ENCODE measurements at places on chromosomes 4 and X. TPM values are rescaled to one million over a fixed set of nuclear protein-coding genes. Genes with fewer than 3 reads are reported as not detected.

Gene UGT2A1
- not detected for total RNA-seq

DNA sequence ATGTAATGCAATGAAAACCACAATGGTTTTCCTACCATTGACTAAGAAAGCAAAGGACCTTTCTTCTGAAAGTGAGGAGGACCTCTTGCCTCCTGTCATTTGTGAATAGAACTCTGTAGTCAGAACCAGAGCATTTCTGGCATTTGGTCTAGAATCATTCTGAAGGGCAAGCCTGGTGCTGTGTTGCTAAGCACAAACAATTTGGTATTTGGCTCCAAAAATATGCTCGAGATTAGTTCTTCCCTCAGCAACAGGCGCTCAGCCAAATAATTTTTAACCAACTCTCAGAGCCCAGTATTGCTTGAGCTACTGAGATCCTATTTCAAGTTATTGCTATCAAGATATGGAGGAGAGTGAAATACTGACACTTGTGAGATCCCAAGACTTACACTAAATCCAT is 71.0 kb downstream of the SNCA start:
- DNase-seq: no peak
- H3K4me1 ChIP-seq: no peaks in the 10 kb centered on the region
- H3K4me3 ChIP-seq: no peak overlapping the region

DNA sequence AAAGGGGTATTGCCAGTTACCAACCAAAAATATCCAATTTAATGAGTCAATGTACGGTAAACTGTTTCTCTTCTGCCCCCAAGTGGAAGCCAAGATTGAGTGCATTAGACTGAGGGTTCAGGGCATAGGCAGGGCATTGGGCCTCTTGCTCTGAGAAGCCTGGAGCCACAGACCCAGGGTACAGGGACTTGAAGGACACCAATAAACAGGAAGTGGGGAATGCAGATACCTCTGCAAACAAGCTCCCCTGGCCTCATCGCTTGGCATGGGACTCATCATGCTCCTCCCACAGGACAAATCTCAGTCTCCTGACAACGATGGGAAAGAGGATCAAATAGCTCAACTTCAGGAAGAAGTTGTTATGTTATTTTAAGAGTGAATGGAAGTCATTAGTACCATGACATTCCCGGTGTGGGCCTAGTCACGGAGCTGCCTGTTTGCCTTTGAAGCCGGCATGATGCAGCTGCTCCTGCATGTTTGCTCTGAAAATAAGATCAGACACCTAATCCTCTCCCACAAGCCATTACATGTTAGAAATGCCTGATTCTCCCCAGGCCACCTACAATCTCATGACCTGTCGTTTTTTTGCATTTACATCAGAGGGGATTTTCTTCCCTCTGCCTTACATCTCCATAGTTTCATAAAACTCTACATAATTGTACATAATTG is 224.2 kb downstream of the RCHY1 start:
- H3K36me3 ChIP-seq: no peaks in the 10 kb centered on the region
- no peaks in the 10 kb centered on the region for H3K27me3 ChIP-seq
- no peaks in the 10 kb centered on the region for H3K4me1 ChIP-seq
- no peak overlapping the region for H3K4me3 ChIP-seq
- DNase-seq: no peak
- H3K27ac ChIP-seq: no peak overlapping the region

- H3K4me1 ChIP-seq: peaks cover 33% of the 10 kb centered on the region
- DNase-seq: no peak
- H3K36me3 ChIP-seq: no peaks in the 10 kb centered on the region
- H3K27ac ChIP-seq: peak overlapping the region; percentile 35
- H3K27me3 ChIP-seq: no peaks in the 10 kb centered on the region
These were observed 154.4 kb upstream of the RPL34 start for GRCh38 chr4:108465886-108466500.

GRCh38 chr4:612052-612748 is 13.2 kb upstream of the PDE6B start:
- H3K4me3 ChIP-seq: no peak overlapping the region
- DNase-seq: no peak
- peaks cover 17% of the 10 kb centered on the region for H3K27me3 ChIP-seq
- no peaks in the 10 kb centered on the region for H3K36me3 ChIP-seq

- DNase-seq: no peak
- H3K36me3 ChIP-seq: no peaks in the 10 kb centered on the region
- H3K27ac ChIP-seq: no peak overlapping the region
- H3K27me3 ChIP-seq: no peaks in the 10 kb centered on the region
These were observed 67.2 kb upstream of the BRWD3 start for GRCh38 chrX:80876877-80877276.

DNA sequence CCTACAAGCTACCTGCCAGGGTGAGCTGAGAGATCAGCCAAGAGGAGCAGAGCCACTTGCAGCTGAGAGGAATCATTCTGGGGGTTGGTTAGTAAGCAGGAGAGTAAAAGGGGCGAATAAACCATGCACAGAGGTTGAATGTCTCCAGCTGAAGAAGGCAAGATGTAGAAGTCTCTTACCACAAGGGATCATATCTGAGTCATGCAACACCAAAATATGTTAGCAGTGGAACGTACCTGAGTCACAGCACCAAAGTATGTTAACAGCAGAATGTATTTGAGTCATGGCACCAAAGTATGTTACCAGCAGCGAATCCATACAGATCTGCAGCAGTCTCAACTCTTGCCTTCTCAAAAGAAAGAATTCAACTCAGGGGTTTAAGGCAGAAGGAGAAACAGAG is 29.9 kb downstream of the C4orf51 start:
- no peak overlapping the region for H3K4me3 ChIP-seq
- peak overlapping the region; percentile 40 for H3K27ac ChIP-seq
- no peaks in the 10 kb centered on the region for H3K27me3 ChIP-seq
- peaks cover 14% of the 10 kb centered on the region for H3K4me1 ChIP-seq
- peaks cover 2% of the 10 kb centered on the region for H3K36me3 ChIP-seq

DNA sequence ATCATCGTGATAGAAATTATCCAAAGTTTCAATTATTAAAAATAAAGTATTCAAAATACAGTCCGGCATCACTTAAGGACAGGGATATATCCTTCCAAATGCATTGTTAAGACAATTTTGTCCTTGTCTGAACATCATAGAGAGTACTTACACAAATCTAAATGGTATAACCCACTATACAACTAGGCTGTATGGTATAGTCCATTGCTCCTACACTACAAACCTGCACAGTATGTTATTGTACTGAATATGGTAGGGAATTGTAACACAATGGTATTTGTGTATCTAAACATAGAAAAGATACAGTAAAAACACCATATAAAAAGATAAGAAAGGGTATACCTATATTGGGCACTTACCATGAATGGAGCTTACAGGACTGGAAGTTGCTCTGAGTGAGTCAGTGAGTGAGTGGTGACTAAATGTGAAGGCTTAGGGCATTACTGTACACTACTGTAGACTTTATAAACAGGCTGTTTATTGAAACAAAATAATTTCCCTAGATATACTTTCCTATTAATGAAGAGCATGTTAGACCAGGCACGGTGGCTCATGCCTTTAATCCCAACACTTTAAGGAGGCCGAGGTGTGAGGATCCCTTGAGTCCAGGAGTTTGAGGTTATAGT is 44.8 kb upstream of the PTPN13 start:
- H3K4me3 ChIP-seq: no peak overlapping the region
- no peaks in the 10 kb centered on the region for H3K27me3 ChIP-seq
- H3K4me1 ChIP-seq: peaks cover 13% of the 10 kb centered on the region
- no peak overlapping the region for H3K27ac ChIP-seq
- no peak for DNase-seq
- no peaks in the 10 kb centered on the region for H3K36me3 ChIP-seq

DNA sequence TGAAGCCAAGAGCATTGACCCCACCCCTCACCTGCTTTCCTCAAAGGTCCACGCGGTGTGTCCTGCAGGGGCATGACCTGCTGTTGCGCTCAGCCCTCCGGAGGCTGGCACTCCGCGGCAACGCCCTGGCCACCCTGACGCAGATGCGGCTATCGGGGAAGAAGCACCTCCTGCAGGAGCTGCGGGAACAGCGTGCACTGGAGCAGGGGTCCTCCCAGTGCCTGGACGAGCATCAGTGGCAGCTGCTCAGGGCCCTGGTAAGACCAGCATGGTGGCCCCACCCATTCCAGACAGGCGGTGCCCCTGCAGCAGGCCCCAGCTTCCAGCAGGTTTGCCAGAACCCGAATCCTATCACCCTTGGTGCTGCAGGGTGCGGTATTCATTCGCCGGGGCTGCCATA is 86.0 kb downstream of the EVC start:
- no peak overlapping the region for H3K27ac ChIP-seq
- H3K27me3 ChIP-seq: peaks cover 2% of the 10 kb centered on the region
- DNase-seq: no peak
- no peaks in the 10 kb centered on the region for H3K4me1 ChIP-seq
- no peaks in the 10 kb centered on the region for H3K36me3 ChIP-seq
- H3K4me3 ChIP-seq: no peak overlapping the region

- no peak overlapping the region for H3K4me3 ChIP-seq
- no peak overlapping the region for H3K27ac ChIP-seq
- DNase-seq: no peak
- H3K36me3 ChIP-seq: no peaks in the 10 kb centered on the region
- H3K4me1 ChIP-seq: no peaks in the 10 kb centered on the region
These were observed 63.1 kb downstream of the SERPINA7 start for GRCh38 chrX:105975382-105975781.

- DNase-seq: no peak
- H3K4me3 ChIP-seq: no peak overlapping the region
- no peaks in the 10 kb centered on the region for H3K27me3 ChIP-seq
- H3K4me1 ChIP-seq: peaks cover 5% of the 10 kb centered on the region
- H3K27ac ChIP-seq: no peak overlapping the region
- H3K36me3 ChIP-seq: no peaks in the 10 kb centered on the region
These were observed 37.1 kb upstream of the ELF2 start for GRCh38 chr4:139214039-139214534.

DNA sequence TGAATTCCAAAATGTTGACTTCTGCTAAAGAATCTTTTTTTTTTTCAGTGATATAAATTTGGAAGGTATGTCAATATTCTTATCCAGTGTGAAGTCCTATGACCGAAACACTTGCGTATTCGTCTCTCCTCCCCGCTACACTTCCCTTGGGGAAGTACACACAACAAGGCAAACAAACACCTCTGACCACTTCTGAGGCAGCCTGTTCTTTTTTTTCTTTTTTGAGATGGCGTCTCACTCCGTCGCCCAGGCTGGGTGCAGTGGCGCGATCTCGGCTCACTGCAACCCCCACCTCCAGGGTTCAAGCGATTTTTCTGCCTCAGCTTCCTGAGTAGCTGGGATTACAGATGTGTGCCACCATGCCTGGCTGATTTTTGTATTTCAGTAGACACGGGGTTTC is 78.1 kb upstream of the DHRSX start:
- peaks cover 29% of the 10 kb centered on the region for H3K27me3 ChIP-seq
- H3K4me1 ChIP-seq: peaks cover 16% of the 10 kb centered on the region
- H3K4me3 ChIP-seq: no peak overlapping the region
- no peak overlapping the region for H3K27ac ChIP-seq
- no peak for DNase-seq

- H3K27ac ChIP-seq: no peak overlapping the region
- H3K36me3 ChIP-seq: no peaks in the 10 kb centered on the region
- no peak for DNase-seq
- no peaks in the 10 kb centered on the region for H3K4me1 ChIP-seq
These were observed 919.6 kb upstream of the DIAPH2 start for GRCh38 chrX:95764972-95765451.
